ENCODE measurements at places on chromosomes 6 and 20. TPM values are rescaled to one million over a fixed set of nuclear protein-coding genes. Genes with fewer than 3 reads are reported as not detected.
A peak's percentile ranks its signal among the peaks of the same experiment; 100 is the strongest.

EBF4 gene
- total RNA-seq = 0.92 TPM

GRCh38 chr20:63471981-63472831 lies at the start of gene KCNQ2:
Gene KCNQ2, minus strand, starts transcription at chr20:63472655. Its CDS starts 192 bp downstream, at chr20:63472463.
- DNase-seq = no peak

- DNase-seq = no peak
Measured at GRCh38 chr6:10276660-10277287, 138.1 kb downstream of the TFAP2A start.

OXT gene
- total RNA-seq = not detected

DNA sequence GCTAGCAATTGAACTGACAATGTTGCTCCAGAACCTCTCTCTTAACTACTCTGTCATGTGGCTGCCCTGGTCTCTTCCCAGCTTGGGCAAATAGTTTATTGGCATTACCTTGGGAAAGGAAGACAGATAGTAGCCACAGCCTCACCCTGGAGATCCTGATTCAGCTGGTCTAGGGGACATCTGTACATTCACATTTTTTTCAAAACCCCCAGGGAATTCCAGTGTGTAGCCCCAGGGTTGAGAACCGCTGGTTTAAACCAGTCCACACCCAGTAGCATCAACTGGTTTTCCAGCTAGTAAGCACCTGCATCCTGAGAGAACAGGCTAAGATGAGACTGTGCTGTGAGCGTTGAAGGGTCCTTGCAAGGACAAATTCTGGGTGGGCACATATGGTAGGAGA lies 9.6 kb downstream of the SCUBE3 start:
- no peak for DNase-seq

- DNase-seq = no peak
Measured at GRCh38 chr6:13507306-13507860, 20.0 kb upstream of the GFOD1 start.

GRCh38 chr6:3884007-3884745 lies 35.0 kb downstream of the FAM50B start:
- DNase-seq = no peak

DNA sequence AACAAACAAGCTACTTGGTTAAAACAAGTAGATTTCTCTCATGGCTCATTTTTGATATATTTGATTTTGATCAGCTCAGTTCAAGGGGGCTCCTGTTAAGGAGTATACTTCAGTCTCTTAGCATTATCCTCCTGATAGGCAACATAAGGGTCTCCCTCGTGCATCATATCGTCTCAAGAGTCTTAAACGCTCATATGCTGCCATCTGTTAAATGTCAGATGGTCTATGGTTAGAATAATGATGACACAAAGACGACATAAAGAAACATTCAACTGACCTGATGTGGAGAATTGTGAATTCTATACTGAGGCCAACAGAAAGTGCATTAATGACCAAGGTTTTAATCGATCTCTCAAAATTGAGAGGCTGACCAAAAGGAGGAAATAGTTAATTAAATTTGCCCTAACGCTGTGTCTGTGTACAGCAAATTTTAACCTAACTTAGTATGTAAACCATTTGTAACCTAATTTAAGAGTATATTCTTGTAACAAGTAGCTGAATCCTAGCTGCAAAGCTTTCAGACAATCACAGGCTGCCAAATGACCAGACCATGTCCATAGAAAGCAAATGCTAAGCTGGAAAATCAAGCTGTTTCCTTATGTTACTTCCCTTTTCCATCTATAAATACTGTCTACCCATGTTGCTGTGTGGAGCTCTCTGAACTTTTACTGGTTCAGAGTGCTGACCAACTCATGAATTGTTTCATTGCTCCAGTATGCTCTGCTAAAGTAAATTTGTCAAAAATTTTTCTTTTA lies 1688.5 kb downstream of the GRIK2 start:
- no peak for DNase-seq

BMP7 gene
- not detected for total RNA-seq

- peak; percentile 52 for DNase-seq
Measured at GRCh38 chr20:41029150-41029901, 704 bp downstream of the TOP1 start.

CTCFL gene
- total RNA-seq = not detected

RHAG gene
- not detected for total RNA-seq

DNA sequence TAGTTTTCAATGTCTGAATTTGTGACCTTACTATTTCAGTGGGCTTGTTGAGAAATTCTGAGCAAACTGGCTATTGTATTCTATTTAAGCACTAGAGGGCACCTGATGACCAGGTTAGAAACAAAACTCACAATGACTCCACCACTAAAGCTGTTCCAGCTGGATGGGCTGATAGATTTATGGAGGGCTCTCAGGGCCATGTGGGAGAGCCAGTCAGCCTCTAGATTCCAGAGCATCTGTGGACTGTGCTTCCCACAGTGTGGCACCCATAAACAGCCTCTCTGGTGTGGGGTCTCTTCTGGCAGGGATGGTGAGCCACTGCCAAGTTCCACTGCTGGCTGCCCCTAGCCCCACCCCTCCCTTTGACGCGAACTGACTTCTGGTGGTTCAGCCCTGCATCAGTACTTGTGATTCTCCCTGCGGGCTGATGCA lies 29.2 kb downstream of the C6orf58 start:
- peak; percentile 17 for DNase-seq

DNA sequence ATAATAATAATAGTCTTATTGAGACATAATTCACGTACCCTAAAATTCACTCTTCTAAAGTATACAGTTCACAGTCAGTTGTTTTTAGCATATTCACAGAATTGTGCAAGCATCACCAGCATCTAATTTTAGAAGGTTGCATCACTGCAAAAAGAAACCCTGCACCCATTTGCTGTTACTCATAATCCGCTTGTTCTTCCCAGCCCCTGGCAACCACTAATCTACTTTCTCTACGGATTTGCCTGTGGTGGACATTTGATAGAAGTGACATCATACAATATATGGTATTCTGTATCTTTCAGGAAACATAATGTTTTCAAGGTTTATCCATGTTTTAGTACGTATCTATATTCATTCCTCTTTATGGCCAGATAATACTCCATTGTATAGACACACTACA lies 41.5 kb upstream of the FAM184A start:
- DNase-seq = no peak

TRIM39 gene
- total RNA-seq = 21.9 TPM

IYD gene
- total RNA-seq = not detected

GRCh38 chr20:51650685-51651134 lies 108.2 kb upstream of the NFATC2 start:
- no peak for DNase-seq

- no peak for DNase-seq
Measured at GRCh38 chr6:159268511-159268910, 99.3 kb downstream of the FNDC1 start.

TRIM40 gene
- not detected for total RNA-seq

DNA sequence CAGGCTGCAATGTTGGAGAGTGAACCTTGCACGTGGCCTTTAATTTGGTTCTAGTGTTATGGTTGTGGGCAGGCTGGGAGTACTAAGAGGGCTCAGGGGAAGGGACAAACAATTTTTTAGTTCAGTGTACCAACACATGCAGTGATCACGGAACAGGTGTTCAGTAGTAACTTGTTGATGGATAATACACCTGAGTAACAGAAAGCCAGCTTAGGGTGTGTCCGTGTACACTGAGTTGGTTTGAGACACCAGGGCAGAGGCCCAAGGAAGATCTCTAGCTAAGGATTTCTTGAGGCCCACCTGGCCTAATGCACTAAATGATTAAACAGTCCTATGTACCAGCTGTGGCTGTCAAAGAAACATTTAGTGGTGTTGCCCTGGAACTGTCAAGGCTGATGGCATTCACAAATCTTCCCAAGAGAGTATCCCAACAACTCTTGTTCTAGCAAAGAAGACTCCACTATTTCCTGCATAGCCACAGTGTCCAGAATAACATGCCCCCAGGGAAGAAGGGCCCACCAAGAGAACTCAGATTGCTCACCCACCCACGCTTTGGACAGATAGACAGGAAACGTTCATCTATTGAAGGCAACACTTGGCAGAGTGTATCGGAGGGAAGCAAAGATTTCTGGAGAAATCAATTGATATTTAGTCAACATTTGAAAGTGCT lies 60.0 kb downstream of the CD83 start:
- no peak for DNase-seq

- no peak for DNase-seq
Measured at GRCh38 chr20:35173576-35174192, 1.8 kb downstream of the PROCR start.

DNA sequence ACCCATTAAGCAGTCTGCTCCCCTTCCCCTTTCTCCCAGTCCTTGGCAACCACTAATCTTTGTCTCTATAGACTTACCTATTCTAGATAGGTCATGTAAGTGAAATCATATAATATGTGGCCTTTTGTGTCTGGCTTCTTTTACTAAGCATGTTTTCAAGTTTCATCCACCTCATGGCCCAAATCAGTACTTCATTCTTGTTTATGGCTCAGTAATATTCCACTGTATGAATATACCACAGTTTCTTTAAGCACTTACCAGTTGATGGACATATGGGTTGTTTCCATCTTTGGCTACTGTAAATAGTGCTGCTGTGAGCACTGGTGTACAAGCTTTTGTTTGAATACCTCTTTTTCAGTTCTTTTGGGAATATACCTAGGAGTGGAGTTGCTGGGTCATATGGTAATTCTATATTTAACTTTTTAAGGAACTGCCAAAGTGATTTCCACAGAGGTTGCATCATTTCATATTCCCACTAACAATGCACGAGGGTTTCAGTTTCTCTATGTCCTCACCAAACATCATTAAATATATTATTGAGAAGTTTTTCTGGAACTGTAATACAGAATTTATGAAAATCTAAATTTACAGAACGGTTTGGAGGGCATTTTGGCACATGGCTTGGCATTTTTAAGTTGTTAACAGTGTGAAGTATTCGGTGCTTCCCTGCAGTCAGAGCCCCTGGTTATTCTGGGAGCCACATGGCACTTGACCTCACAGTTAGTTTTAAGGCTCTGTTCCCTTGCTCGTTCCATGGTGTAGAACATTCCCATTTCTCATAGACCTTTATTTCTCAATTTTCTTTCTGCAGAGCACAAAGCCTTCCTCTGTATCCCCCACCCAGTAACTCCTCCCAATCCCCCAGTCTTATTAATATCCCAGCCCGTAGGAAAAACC lies 27.0 kb upstream of the DTNBP1 start:
- DNase-seq = no peak
